ENCODE measurements at places on chromosomes 12 and 14. TPM values are rescaled to one million over a fixed set of nuclear protein-coding genes. Genes with fewer than 3 reads are reported as not detected.

DNA sequence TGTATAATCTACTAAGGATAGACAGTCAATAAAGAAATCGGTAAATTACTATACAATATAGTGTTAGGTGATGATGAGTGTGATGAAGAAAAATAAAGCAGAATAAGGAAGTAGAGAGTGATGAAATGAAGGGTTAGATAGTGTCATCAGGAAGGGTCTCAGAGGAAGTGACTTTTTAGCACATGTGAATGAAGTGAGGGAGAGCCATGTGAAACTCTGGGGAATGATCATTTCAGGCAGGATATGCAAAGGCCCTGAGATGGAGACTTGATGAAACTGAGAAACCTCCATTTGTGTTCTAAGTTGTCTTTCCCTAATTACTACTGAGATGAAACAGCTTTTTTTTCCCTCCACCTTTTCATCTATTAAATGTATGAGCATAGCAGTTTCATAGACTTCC, 19.4 kb upstream of the GNPTAB start:
- H3K27me3 ChIP-seq: no peaks in the 10 kb centered on the region
- no peak for DNase-seq
- no peak overlapping the region for H3K4me3 ChIP-seq
- no peaks in the 10 kb centered on the region for H3K36me3 ChIP-seq

Gene PNN
- 35.4 TPM for total RNA-seq

- no peaks in the 10 kb centered on the region for H3K36me3 ChIP-seq
- H3K4me1 ChIP-seq: peaks cover 5% of the 10 kb centered on the region
- H3K27ac ChIP-seq: no peak overlapping the region
- no peak overlapping the region for H3K4me3 ChIP-seq
- DNase-seq: no peak
Measured at GRCh38 chr12:93115198-93115601, 186.1 kb upstream of the EEA1 start.

GRCh38 chr14:60215520-60216420, 33.3 kb upstream of the PPM1A start:
- no peak for DNase-seq
- no peak overlapping the region for H3K4me3 ChIP-seq
- no peaks in the 10 kb centered on the region for H3K36me3 ChIP-seq
- H3K27me3 ChIP-seq: no peaks in the 10 kb centered on the region

Gene CPNE6
- total RNA-seq: not detected

Gene KCNK13
- 0.05 TPM for total RNA-seq

Gene LRRC43
- not detected for total RNA-seq

DNA sequence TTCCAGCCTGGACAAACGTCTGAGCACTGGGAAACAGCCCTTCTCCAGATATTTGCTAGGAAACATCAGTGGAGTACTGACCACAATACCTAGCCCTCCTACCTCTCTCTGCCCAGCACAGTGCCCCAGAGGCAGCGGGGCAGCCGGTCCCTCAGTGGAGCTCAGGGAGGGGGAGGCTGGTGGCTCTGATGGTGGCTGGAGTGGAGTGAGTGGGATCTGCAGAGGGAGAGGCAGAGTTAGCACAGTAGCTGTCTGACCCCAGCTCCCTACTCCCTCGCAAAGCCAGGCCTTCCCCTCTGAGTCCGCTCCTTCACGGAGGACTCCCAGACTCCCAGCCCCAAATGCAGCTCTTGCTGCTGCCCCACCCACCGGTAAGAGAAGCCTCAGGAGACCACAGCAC, 30.0 kb downstream of the NCKAP5L start:
- H3K36me3 ChIP-seq: peaks cover 95% of the 10 kb centered on the region
- no peak for DNase-seq
- no peak overlapping the region for H3K4me3 ChIP-seq
- peaks cover 43% of the 10 kb centered on the region for H3K4me1 ChIP-seq
- no peaks in the 10 kb centered on the region for H3K27me3 ChIP-seq

All from SJSA1 (cell line).